Right kidney (tissue), 9 donors: ENCODE measurements at places on chromosomes 3 and 15.

GRCh38 chr3:49339581-49339940 lies 292 bp downstream of the USP4 start:
- no peak for DNase-seq

GRCh38 chr15:47442371-47442770 lies 274.9 kb upstream of the SEMA6D start:
- DNase-seq = no peak

- DNase-seq = no peak
These were observed 37.4 kb upstream of the KCNMB2 start for GRCh38 chr3:178498871-178499270.

DNA sequence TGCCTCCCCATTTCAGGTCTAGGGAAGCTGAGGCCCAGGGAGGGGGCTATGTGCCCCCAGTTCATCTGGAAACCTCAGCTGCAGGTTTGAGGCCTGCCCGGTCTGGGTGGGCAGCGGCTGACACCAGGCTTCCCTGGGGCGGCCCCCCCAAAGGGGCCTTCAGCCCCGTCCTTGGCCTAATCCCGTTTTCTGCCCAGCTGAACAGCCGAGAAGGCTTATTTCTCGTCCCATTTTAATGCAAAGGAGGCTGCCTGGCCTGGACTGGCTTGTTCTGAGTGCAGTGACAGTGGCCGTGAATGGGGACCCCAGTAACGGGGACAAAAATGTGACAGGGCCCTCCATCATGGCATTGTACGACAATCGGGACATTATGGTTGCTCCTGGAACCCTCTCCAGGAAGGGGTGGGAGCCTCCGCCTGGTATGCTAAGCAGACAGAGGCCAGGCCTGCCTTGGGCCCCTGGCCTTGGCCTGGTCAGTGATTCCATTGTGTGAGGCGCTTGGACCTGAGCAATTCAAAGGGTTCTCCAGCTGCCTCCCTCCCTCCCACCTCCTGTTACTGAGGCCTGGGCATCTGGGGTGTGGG lies 93.9 kb downstream of the WNT7A start:
- no peak for DNase-seq

GRCh38 chr3:140268103-140268502 lies 333.1 kb downstream of the CLSTN2 start:
- DNase-seq = no peak
